Left colon (tissue), 2 donors: ENCODE measurements at places on chromosomes 13 and 19.
A peak's percentile ranks its signal among the peaks of the same experiment; 100 is the strongest.

DNA sequence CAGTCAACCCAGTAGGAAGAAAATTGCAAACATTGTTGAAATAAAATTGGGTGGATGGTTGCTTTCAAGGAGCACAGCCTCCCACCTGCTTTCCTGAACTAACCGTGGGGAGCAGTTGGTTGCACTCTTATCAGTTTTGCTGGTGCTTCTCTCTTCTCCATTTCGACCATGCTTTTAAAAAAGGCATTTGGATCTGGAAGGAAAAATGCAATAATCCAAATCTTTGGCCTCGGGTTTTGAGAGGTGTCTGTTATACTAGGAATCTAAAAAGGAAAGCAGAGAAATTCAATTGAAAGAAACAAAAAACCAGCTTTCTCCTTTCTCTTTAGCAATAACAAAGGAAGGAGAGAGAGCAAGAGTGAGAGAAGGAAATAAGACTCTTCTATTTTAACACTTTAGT lies 113.6 kb upstream of the ARGLU1 start:
- no peak for DNase-seq

DNA sequence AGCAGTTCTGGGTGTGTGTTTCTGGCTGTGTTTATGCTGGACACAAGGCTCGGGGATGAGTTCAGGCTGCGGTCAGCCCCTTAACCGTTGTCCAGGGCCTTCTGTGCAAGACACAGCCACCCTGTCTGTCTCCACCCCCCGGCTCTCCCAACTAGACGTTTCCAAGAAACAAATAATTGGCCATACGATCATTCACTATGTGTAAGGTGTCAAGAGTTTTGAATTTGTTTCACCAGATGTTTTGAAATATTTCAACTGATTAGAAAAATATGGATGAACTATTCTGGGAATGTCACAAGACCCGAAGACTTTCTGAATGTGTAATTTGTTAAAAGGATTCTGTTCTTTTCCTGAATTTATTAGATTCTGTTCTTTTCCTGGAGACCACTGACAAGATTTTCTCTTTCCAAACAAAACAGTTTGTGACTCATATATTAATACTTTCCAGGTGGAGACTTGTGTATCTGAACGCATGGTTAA lies 318.2 kb downstream of the MYO16 start:
- peak; percentile 9 for DNase-seq

DNA sequence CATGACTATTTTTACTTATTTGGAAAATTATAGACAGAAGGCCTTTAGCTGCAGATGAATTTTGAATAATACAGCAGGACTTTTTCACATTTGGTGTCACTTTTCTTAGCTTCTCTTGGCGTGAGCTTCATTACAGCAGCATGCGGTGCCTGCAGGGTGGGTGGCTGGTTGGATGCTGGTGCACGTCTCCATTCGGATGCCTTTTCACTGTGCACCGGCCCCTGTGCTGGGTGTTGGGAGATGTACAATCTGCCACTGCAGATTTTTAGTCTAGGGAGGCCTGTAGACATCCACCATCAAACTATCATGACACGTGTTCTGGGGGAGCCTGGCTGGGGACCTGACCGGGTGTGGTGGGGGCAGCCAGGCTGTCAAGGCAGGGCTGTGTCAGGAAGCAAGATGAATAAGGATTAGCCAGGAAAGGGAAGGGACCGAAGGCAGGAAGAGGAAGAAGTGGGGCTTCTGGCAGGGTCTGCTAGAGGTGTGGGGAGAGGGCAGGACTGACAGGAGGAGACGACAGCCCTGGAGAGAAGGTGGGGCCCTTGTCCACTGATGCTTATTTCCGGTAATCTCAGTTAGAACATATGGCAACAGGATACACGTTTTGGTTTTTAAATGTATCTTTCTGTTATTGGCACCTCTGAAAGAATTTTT lies 88.8 kb downstream of the ARHGEF7 start:
- no peak for DNase-seq

DNA sequence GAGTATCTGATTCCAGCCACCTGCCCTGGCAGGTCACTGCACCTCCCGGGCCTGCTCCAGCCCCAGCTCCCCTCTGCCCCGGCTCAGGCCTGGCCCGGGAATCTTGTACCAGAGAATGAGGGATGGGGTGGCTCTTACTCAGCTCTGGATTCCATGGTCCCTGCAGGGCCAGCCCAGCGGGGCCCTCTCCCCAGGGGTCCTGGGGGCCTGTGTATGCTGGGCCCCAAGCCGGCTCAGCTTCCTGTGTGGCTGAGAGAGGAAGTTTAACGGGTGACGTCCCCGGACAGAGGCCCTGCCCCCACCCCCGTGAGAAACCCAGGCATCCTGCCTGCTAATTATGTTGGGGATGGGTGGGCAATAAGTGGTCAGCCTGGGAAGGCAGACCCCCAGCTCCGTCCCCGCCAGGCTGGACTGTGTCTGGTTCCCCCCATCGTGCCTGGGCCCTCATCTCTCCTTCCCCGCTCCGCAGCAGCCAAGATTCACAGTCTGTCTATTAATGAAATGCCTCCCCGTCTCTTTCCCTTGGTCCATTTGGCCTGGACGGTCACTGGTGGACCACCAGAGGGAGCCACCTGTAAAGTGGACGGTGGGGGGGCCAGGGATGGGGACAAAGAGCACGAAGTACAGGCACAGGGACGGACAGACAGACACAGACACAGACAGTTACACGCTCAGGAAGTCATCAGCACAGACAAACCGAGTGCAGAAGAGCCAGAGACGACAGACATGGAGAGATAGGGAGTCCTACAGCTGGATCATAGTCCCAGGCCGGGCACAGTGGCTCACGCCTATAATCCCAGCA lies at the start of gene DENND1C:
DENND1C (minus strand) TSS at position 247 of the 802 bp plus-strand sequence; CDS start at position 155, 92 bp downstream.
- no peak for DNase-seq

DNA sequence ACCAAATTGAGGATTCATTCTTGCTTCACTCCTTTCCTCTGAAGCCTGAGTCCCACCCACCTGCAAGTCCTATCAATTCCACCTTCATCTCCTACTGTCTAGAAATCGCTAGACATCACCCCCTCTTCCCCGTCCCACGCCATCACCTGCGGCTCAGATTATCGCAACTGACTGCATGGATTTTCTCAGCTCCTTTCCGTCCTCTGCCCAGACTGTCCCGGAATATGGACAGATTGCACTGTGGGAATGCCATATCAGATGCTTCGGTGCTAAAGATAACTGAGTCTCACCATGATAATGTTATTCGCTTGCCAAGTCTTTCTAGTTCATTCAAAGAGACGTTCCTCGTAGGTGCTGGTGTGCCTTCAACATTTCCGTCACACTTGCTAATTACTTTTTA lies 66.4 kb upstream of the USP29 start:
- DNase-seq = no peak

- DNase-seq = no peak
Observed at GRCh38 chr13:63279136-63279535, 1863.5 kb upstream of the PCDH20 start.

GRCh38 chr13:97781891-97782305 lies 171.6 kb upstream of the IPO5 start:
- no peak for DNase-seq
